Left lung (tissue), 14 donors: ENCODE measurements at places on chromosomes 6 and 20.

GRCh38 chr6:26331218-26332073, 33.6 kb upstream of the BTN3A2 start:
- no peak for DNase-seq

GRCh38 chr20:58099291-58099935, 129.0 kb downstream of the ANKRD60 start:
- DNase-seq = no peak

- peak; percentile 59 for DNase-seq
Observed at GRCh38 chr6:142566628-142567396, 265.0 kb downstream of the ADGRG6 start.

DNA sequence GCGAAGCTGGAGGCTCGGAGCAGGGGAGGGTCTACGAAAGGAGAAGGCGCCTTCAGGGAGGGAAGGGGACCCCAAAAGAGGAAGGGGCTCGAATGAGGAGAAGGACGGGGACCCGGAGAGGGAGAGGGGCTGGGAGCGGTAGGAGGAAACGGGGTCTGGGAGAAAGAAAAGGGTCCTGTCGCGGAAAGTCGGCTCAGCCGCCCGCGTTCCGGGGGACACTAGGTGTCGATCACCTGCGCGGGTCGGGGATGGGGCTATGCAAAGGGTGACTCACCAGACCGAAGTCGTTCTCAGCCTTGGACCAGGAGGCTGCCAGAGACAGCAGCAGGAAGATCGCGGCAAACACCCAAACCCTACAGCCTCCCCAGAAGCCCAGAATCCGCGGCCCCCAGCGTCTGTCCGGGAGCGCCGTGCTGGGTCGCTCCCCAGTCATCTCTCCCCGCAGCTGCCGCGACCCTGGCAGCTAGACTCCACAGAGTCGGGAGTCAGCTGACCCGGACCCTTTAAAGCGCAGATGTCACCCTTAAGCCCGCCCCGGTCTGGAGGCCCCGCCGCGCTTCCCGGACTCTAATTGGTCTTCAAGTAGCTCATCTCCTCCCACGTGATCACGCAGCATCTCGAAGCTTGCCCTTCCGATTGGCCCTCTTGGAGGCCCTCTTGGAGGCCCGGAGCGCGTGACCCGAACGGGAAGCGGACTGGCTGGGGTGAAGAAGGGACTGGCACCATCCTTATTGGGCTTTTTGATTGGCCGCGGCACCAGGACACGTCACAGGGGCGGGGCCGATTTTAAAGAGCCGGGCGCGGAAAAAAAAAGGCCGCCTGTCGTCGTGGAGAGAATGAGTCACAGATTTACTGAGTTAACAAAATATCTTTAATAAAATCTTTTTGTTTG, at the start of gene NEU1:
TSS of gene NEU1 (minus strand) at position 478 of the 892 bp plus-strand sequence. CDS start at position 433, 45 bp downstream.
- DNase-seq = peak; percentile 100

DNA sequence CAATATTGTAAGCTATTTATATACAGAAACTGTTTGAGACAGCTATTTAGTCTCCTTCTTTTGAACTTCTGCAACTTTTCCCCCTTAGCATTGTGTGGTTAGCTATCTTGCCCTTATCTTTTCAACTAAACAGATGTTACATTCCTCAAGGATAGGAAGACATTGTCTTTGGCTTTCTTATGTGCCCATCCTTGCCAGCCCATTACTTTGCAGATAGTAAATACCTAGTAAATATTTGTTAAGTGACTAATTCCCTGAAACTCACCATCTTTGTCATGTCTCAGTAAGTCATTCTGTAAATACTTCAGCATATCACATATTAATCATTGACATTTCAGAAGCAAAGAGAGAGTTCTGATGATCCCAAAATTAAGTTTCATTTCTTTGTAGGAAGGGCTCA, 69.1 kb upstream of the FLRT3 start:
- no peak for DNase-seq

- no peak for DNase-seq
Observed at GRCh38 chr6:7155871-7156579, 48.3 kb downstream of the RREB1 start.

- DNase-seq = no peak
Observed at GRCh38 chr6:39268171-39268570, 38.9 kb upstream of the KCNK5 start.

DNA sequence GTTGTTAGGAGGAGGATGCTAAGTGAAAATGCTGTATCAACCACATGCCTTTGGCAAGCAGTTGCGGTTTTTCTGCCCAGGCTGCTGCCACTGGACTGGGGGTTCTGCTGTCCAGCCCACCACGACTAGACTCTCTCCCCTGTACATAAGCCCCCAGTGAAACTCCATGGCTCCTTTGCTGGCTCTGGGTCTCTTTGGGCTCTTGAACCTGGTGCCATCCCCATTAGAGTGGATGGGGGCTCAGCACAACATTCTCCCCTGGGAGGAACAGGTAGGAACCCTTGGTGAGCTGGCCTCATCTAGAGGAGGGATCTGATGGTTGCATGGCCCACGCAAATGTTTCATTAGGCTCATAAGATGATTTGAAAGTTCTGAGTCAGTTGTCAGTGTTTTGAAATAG, 204.8 kb upstream of the KCNG1 start:
- no peak for DNase-seq

GRCh38 chr20:57622579-57623381, 2.6 kb upstream of the ZBP1 start:
- peak; percentile 90 for DNase-seq

GRCh38 chr6:72631480-72631879, 9.6 kb downstream of the KCNQ5 start:
- DNase-seq = no peak

GRCh38 chr20:49682278-49682677, 31.4 kb downstream of the B4GALT5 start:
- no peak for DNase-seq

DNA sequence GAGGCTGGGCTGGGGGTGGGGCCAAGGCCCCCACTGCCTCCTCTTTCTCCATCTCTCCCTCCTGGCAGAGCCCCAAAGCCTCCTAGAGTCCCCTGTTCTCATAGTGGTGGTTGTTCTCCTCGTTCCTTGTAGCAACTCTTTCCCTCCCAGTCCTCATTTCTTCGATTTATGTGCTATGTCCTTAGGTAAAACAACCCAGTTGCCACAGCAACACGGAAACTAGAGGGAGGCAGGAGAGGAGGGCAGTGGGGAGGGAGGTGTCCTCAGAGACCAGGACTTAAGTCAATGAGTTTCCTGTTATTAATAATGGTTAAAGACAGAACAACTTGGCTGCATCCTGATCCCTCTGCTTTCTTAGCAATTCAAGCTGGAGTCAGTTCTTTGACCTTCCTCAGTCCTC, 161.0 kb downstream of the INSM1 start:
- DNase-seq = no peak

DNA sequence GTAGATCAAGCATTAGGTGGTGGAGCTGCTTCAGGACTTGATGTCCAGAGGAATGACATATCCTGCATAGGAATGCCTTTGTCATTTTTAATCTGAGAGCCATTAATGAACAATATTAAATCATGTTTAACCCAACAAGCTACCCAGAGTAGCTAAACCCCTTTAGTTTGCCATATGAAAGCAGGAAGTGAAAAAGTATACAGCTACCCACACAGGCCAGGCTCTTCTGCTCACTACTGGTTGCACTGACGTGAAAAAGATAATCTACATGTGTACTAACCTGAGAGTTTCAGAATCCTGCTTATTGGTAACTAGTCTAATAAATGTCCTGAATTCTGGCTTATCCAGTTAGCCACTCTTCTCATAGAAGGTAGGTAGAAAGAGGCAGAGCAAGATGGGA, 19.9 kb downstream of the GLYATL3 start:
- DNase-seq = no peak

DNA sequence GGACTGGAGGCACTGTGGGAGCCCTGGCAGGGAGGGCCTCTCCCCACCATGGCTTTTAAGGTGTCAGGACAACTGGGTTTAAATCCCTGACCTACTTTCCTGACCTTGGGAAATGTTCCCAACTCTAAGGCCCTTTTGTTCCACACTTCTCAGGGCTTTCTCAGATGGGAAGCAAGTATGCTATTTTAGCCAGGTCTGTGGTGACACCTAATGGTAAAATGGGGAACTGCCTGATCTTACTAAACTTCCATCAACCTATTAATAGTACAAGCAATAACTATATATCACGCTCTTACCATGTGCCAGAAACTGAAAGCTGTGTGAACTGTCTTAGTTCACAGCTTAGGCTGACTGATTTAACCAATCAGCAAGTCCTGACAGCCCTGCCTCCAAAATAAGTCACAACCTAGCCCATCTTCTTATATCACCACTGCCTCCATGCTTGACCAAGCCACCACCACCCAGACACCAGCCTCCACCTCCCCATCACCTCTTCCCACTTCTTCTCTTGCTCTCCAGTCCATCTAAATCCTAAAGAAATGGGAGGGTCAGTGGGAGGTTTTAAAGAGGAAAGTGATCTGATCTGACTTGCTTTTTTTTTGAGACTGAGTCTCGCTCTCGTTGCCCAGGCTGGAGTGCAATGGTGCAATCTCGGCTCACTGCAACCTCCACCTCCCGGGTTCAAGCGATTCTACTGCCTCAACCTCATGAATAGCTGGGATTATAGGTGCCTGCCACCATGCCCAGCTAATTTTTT, 6.9 kb upstream of the BLCAP start:
- DNase-seq = peak; percentile 85

- peak; percentile 64 for DNase-seq
Observed at GRCh38 chr20:64228751-64229506, 26.6 kb upstream of the PCMTD2 start.

DNA sequence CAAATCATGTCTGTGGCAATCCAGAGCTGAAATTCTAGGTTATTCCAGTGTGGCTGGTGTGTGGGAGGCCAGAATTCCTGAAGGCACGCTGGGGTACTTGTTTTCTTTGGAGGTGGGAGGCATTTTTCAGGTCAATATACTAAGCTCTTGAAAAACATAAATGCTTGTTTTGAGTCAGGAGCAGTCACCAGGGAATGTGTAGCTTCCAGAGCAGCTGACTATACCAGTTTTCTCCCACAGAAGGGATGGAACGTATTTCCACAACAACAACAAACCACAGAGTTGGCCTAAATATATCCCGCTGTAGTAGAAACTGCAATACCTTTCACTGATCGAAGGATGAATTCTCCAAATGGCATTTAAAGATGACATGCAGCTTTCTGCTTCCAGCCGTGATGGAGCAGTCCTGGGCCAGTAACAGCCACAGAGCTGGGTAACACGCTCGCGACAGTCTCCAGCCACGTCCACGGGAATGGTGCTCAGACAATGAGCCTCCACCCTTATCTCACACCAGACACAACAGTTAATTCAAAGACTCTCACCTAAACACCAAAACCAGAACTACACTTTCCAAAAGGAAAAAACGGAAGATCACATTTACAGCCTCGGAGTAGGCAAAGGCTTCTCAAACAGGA, 23.2 kb downstream of the CHRNA4 start:
- DNase-seq = no peak
